ENCODE measurements at places on chromosomes 3 and 15.
A peak's percentile ranks its signal among the peaks of the same experiment; 100 is the strongest.

DNA sequence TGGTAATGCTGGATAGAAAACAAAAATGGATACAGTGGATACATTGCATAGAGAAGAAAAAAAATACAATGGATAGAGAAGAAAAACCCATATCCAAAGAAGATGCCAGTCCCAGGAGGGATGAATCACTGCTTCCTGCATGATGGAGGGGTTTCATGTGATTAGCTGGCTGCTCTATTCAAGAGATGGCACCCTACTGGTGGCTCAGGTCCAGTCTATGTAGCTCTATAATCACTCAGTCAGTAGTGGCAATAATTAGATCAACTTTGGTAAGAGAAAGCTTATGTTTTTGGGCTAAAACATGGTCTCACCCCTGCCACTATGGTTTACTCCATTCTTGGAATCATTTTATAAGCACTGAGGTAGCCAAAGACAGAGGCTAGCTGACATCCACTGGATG lies 33.7 kb upstream of the NOX5 start:
- no peak for DNase-seq

- DNase-seq, result no peak
Observed at GRCh38 chr15:56468401-56468800, 3.5 kb upstream of the MNS1 start.

DNA sequence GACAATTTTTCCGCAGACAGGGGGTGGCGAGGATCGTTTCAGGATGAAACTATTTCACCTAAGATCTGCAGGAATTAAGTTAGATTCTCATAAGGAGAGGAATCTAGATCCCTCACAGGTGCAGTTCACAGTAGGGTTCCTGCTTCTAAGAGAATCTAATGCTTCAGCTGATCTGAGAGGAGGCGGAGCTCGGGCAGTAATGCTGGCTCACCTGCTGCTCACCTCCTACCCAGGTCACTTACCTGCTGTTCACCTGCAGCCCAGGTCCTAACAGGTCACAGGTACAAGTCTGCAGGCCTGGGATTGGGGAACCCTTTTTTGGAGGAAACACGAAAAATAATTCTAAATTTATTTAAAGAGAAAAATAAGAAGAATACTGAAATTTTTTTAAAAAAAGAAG lies 406.8 kb downstream of the MCTP2 start:
- DNase-seq, result no peak

- DNase-seq, result no peak
Observed at GRCh38 chr3:122975163-122975923, 52.2 kb downstream of the SEMA5B start.

GRCh38 chr3:71369701-71370391 lies 213.7 kb downstream of the FOXP1 start:
- no peak for DNase-seq

DNA sequence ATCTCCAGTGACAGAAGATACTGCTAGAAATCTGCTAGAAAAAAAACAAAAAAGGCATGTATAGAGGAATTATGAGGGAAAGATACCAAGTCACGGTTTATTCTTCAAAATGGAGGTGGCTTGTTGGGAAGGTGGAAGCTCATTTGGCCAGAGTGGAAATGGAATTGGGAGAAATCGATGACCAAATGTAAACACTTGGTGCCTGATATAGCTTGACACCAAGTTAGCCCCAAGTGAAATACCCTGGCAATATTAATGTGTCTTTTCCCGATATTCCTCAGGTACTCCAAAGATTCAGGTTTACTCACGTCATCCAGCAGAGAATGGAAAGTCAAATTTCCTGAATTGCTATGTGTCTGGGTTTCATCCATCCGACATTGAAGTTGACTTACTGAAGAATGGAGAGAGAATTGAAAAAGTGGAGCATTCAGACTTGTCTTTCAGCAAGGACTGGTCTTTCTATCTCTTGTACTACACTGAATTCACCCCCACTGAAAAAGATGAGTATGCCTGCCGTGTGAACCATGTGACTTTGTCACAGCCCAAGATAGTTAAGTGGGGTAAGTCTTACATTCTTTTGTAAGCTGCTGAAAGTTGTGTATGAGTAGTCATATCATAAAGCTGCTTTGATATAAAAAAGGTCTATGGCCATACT lies 4.0 kb downstream of the B2M start:
- no peak for DNase-seq

- peak; percentile 7 for DNase-seq
Observed at GRCh38 chr15:82197733-82198594, 64.6 kb downstream of the EFL1 start.

DNA sequence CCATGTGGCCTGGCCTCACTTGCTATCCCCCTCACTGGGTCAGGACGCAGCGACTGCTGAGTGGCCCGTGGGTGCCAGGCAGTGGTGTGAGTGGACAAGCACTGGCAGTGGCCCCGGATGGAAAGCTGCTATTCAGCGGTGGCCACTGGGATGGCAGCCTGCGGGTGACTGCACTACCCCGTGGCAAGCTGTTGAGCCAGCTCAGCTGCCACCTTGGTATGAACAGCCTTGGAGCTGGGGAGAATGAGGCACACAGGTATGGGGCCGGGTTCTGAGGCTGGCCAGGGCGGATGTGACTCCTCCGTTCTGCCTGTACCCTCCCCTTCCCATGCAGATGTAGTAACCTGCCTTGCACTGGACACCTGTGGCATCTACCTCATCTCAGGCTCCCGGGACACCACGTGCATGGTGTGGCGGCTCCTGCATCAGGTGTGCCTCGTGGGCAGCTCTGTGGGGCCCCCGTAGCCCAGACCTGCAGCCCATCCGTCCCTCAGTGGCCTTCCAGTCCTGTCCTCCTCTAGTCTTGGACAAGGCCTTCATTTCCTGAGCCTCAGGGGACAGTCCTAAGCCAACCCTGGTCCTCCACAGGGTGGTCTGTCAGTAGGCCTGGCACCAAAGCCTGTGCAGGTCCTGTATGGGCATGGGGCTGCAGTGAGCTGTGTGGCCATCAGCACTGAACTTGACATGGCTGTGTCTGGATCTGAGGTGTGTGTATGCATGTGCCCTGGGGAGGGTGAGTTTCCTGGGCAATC lies 28.2 kb downstream of the NBEAL2 start:
- no peak for DNase-seq

DNA sequence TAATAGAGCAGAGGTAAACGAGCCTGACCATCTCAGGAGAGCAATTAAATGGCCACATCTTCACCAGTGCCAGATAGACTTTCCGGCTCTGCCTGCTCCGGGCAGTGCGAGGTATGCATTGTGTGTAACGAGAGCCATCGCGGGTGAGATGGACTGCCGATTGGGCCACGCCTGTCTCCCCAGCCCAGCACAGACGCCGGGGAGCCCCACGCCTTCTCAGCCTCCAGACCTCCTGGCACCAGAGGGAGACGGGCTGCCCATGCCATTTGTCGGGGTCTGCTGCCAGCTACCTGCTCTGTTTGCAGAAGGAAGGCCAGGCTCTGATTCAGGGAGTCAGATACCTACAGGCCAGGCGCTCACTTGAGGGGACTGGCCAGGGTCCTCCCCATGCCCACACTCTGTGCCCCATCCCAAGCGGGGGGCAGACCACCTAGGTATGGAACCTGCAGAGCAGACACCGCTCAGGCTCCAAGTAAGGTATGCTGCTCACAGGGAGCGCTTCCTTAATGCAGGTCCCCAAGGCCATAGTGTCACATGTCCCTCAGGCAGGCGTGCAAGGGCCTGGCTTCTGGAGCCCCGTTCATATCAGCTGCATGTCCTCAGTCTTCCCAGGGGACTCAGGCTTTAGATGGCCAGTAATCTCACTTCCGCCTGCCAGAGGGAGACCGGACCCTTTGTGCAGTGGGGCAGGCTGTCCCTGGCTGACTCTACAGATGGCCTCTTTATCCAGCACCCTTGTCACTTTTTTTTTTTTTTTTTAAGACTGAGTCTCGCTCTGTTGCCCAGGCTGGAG lies 62.2 kb downstream of the DNAJB8 start:
- DNase-seq, result no peak

DNA sequence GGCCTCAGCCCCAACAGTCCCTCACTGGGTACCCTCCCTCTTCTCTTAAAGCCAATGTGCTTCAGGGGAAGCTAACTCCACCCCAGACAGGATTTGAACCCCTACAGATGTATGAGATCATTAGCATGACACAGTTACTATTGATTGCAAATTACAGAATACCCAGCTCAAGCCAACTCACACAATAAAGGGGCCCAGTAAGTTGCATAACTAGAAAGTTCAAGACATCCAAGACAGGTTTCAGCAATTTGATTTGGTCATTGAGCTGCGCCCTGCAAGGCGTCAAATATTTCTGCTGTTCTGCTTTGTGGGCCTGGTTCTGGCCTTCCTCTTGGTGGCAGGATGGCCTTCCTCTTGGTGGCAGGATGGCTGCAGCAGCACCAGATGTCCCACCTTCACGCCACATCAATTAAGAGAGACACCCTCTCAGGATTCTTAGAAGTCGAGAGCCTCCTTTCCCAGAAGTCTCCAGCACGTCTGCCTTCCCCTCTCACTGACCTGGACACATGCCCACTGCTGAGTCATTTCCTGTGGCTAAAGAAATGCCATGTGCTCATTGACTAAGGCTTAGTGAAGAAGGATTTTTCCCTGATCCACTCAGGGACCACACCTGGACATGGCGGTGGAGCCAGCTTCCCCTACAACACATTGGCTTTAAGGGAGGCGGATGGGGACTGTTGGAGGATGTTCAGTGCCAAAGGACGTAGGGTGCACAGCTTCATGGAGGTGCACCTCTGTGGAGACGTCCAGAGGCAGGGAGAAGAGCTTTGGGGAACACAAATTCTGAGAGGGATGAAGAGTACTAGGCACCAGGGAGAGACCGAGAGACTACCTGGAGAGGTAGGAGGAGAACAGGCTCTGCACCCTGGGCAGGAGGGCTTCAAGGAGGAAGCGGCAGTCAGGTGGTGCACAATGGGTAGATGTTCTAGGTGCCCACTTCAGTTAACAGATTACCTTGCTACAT lies 49.1 kb downstream of the DNASE1L3 start:
- DNase-seq, result no peak

DNA sequence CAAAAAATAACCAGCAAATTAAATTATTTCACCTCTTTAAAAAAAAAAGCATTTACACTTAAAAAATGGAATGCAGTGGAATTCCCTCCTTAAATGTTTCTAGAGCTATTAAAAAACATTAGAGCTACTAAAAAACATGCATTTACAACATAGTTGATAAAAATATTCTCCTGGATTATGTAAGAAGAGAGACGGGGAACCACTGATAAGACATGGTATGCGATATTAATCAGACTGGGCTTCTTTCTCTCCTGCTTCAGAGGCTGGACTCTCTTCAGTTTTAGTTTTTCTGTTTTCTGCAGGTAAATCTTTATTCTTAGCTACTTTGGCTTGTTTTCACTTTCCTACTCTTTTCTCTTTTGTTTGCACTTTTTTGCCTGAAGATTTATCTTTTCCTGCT lies 40.4 kb upstream of the WDR49 start:
- no peak for DNase-seq

DNA sequence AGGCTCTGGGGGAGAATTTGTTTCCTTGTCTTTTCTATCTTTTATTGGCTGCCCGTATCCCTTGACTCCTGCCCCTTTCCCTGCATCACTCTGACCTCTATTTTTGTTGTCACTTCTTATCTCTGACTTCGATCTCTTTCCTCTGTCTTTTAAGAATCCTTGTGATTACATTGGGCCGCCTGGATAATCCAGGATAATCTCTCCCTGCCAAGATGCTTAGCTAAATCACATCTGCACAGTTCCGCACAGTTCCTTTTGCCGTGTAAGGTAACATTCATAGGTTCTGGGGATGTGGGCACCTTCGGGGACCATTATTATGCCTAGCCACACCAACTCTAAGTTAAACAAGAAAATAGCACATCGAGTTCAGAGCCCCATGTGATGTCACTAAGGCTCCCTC lies 103.0 kb upstream of the DPPA4 start:
- DNase-seq, result no peak

DNA sequence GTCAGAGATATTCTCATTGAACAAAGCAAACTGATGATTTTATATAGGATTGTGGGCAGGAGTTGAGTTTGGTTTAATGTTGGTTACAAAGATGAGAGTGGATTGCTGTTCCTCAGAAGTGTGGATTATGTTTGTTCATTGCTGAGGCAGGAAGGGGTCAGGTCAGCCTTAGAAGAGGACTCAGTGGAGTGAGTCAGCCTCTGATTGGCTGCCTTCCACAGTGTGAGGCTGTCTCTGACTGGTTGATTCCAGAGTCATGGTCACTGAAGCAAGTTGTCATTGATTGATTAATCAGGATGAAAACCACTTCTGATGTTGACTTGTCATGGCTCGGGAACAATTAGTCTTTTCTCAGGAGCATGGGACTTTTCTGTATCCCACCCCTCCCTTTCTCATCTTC lies 36.2 kb downstream of the KBTBD12 start:
- no peak for DNase-seq

DNA sequence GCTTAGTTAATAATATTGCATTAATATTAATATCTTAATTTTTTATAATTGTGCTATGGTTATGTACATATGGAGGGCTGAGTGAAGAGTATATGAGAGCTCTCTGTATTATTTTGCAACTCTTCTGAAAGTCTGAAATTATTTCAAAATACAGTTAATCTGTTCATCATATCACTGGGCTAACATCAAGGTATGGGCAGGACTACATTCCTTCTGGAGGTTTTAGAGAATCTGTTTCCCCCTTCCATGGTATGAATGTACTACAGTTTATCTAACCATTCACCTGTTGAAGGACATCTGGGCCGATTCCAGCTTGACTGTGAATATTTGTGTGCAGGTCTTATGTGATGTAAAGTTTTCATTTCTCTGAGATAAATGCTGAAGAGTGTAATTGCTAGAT lies 5.1 kb downstream of the IL20RB start:
- no peak for DNase-seq

- peak; percentile 5 for DNase-seq
Observed at GRCh38 chr3:188516515-188516914, 362.6 kb downstream of the LPP start.

- DNase-seq, result no peak
Observed at GRCh38 chr15:90212221-90213098, 11.3 kb downstream of the SEMA4B start.

GRCh38 chr3:140724856-140725812 lies 47.3 kb downstream of the TRIM42 start:
- no peak for DNase-seq

GRCh38 chr3:67083277-67083676 lies 85.2 kb downstream of the KBTBD8 start:
- peak; percentile 12 for DNase-seq

GRCh38 chr3:67564008-67564407 lies 90.4 kb downstream of the SUCLG2 start:
- DNase-seq, result no peak

DNA sequence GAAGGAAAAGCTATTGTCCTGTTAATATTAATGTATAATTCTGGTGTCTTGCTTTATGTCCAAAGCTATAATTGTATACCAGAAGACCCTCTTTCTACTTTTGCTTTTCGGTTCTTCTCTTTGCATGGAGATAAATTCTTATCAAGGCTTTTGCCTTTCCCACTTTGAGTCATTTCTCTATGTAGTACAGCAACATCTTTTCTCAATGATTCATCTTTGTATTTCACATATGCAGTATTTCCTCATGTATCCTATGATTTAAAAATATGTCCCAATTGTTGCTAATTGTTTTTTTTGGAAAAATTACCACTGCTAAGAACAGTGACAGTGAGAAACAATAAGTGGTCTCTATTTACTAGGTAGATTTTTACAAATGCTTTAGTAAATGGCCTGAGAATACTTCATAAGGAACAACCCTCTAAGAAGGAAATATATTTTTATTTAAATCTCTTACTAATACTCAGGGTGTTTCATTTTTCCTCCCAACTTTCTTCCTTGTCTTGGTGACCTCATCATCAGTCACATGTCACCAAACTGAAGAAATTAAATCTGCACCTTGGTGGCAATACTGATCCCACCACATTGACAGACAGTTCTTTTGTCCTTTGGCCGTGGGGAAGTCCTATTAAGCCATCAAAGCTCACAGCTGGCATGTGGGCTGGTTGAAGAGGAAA lies 290.6 kb downstream of the SATB1 start:
- DNase-seq, result no peak
